Amniotic stem cell (primary cell): ENCODE measurements at places on chromosomes 3 and 15.

- no peak for DNase-seq
Observed at GRCh38 chr15:70204652-70205051, 106.9 kb upstream of the TLE3 start.

DNA sequence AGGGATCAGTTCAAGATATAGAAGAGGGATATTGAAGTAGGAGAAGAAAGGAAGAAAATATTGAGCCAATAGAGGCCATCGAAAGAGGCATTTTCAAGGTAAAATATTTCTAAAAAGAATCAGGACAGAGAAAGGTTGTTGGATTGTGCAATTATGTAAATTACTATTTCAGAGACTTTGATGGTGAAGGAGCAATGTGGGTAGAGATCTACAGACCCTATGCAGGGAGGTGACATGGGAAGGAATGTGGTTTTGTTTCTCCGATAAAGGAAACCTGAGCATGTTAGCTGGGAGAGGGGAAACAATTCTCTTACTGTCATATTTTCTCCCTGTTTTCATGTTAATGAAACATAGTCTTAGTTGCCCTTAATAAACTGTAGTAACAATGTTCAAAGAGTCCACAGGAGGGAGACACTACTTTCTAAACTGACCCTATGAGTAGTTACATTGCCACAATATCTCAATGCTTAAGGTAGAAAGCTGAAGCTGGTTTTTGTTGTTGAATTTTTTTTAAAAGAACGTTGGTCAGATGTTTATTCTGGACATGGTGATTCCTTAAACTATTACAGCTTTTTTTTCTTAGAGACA lies 133.3 kb downstream of the GRM7 start:
- no peak for DNase-seq

- DNase-seq: no peak
Observed at GRCh38 chr15:93683651-93684050, 547.7 kb upstream of the MCTP2 start.

DNA sequence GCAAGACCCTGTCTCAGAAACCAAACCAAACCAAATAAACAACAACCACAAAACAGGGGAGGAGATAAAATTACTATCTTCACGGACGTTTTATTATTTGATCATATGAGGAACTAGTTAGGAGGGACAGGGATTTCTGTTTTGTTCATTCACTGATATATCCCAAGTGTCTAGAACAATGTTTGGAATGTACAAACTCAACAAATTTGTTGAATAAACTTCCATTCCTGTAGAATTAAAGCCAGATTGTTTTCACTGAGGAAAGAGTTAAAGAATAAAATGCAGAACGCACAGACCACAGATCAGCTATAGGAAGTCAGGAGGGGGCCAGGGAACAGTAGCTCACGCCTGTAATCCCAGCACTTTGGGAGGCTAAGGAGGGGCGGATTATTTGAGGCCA lies 6.5 kb upstream of the STRC start:
- DNase-seq: no peak

- no peak for DNase-seq
Observed at GRCh38 chr3:98705212-98705611, 57.9 kb upstream of the ST3GAL6 start.

GRCh38 chr3:9503283-9503682 lies 50.3 kb downstream of the LHFPL4 start:
- DNase-seq: no peak

DNA sequence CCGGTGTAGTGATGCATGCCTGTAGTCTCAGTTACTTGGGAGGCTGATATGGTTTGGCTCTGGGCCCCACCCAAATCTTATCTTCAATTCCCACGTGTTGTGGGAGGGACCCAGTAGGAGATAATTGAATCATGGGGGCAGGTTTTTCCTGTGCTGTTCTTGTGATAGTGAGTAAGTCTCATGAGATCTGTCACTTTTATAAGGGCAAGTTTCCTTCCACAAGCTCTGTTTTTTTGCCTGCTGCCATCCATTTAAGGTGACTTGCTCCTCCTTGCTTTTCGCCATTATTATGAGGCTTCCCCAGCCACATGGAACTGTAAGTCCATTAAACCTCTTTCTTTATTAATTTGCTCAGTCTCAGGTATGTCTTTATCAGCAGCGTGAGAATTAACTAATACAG lies 566.7 kb upstream of the NECTIN3 start:
- DNase-seq: no peak

DNA sequence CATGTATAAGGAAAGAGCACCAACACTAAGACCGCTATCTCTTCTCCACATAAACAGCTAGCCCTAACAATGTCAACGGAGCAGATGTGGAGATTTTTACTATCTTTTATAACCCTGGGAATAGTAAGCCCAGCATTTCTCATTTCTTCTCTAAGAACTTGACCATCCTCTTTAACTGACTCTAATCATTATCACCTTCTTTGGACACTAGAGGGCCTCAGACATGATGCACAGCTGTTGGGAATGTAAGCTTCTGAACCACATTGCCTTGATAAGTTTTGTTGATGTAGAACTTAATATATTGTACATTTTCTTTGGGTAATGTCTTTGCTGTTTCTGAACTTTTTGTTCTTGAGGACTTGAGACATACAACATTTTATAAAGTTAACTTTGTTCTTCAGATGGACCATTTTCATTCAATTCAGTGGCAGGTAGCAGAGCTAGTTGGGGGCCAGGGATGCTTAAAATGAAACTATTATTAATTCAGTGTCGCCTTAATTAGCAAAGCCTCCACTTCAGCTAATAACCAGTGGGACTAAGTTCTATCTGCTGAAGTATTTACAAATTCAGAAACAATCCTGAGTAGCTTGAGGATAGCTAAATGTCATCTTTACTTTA lies 9.6 kb upstream of the TAGLN3 start:
- peak; percentile 59 for DNase-seq

GRCh38 chr15:60003243-60004008 lies 685 bp upstream of the FOXB1 start:
- no peak for DNase-seq

DNA sequence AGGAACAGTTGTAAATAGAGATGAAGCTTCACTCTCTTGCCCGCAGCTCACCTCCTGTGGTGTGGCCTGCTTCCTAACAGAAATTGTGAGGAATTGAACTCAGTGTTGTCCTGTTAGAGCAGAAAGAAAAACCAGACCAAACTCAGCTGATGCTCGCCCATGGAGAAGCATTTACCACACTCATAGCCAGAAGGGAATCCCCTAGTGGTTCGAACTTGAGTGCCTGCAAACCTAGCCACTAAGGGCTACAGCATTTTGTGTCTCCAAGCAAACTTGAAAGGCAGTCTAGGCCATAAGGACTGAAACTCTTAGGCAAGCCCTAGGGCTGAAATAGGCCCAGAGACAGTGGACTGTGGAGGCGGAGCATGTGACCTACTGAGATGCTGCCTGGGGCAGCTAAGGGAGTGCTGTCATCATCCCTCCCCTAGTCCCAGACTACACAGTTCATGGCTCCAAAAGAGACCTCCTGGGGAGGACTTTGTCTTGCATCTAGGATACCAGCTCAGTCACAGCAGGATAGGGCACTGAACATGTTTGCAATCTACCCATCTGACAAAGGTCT lies 44.5 kb upstream of the MCTP2 start:
- DNase-seq: no peak

DNA sequence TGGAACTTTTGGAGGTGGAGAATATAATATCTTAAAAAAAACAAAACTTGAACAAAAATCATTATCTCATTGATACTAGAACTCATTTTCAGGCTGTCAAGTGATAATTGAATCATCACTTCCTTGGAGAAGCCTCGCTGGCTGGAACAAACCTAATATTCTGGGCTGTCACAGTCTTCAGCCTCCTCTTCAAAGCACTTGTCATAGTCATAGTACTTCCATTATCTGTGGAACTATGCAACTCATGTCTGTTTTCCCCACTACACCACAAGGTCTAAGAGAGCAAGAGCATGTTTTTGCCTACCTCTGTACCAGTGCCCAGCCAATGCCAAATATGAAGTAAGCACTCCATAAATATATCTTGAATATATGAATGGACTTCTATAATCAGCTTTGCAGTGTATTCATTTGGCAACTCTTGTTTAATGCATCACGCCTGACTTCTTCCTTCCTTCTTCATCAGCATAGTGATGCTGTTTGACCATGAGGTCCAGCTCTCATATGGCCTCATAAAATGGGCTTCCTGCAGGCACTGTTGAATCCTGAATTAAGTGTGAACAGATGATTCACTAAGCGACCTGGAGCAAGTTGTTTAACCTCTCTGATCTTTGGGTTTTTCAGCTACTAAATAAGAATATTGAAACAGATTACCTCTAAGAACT lies 86.6 kb upstream of the SNRK start:
- no peak for DNase-seq

GRCh38 chr15:52102463-52102862 lies 10.1 kb downstream of the BCL2L10 start:
- DNase-seq: peak; percentile 37

GRCh38 chr3:160099834-160100233 lies 111.2 kb downstream of the IL12A start:
- DNase-seq: no peak

GRCh38 chr15:98612490-98613110 lies 35.7 kb upstream of the IGF1R start:
- no peak for DNase-seq

GRCh38 chr3:12345584-12346494 lies 57.0 kb downstream of the PPARG start:
- DNase-seq: no peak

DNA sequence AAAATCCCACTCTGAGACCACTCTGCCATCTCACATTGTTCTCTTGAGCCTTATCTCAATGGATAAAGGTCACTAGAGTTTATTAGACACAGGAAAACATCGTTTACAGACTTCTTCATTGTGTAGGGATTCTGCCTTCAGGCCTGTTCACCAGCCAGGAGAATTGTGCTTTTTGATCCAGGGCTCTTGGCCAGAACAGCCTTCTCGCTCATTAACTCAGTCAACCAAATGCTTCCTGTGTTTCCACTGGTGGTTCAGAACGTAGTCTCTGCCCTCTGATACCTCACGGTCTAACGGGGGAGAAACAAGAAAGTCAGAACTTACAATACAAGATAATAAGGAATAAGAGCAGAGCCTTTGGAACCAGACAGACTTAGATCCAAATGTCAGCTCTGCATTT lies 54.2 kb upstream of the TSEN2 start:
- no peak for DNase-seq

DNA sequence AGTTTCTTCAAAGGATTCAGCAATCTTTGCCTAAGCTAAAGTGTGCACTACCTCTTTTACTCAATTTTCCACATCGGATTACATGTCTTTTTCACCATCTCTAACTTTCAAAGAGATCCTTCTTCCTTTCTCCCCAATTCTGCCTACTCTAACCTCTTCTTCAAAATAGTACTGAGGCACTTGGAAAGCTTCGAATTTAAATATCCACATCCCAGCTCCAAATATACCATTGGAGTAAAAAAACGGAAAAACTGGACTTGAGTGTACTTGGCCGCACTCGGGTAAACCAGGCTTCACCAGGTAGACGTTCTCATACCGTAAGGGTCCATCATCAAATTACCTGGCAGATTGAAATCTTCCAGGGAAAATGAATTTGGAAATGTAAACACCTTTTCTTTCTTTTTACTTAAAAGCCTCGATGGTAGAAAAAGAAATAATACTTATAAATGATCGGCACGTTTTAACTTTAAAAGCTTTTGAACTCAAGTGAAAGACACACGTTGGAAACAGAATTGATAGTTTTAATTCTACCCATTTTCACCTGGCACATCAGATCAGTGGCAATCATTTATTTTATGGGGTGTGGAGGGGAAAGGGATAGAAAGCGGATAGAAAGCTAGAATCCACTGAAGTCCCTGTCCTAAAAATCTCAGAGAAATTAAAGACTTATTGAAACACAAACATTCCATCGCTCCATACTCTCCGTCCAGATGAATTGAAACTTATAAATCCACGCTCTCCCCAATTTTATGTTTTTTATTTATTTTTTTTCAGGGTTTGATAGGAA lies 8.2 kb upstream of the MEIS2 start:
- no peak for DNase-seq

GRCh38 chr3:14322667-14323295 lies 79.6 kb upstream of the SLC6A6 start:
- DNase-seq: no peak

DNA sequence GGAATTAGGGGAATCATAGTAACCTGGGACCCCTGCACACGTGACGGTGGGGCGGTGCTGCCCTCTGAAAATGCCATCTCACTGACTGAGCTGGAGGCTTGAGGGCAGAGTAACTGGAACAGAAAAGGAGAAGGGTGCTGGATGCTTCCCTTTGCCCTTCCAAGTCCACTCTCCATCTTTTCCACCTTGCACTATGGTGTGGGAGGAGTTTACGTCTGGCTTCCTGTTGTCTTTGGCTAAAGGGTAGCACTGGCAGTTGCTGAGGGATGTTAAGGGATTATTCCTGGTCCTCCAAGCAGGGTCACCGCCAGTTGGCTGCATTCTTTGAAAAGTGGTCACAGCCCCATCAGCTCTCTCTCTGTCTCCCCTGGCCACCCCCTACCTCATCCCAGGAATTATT lies 129.4 kb upstream of the SNTN start:
- DNase-seq: no peak

GRCh38 chr3:120299403-120299802 lies 14.4 kb upstream of the GPR156 start:
- no peak for DNase-seq

DNA sequence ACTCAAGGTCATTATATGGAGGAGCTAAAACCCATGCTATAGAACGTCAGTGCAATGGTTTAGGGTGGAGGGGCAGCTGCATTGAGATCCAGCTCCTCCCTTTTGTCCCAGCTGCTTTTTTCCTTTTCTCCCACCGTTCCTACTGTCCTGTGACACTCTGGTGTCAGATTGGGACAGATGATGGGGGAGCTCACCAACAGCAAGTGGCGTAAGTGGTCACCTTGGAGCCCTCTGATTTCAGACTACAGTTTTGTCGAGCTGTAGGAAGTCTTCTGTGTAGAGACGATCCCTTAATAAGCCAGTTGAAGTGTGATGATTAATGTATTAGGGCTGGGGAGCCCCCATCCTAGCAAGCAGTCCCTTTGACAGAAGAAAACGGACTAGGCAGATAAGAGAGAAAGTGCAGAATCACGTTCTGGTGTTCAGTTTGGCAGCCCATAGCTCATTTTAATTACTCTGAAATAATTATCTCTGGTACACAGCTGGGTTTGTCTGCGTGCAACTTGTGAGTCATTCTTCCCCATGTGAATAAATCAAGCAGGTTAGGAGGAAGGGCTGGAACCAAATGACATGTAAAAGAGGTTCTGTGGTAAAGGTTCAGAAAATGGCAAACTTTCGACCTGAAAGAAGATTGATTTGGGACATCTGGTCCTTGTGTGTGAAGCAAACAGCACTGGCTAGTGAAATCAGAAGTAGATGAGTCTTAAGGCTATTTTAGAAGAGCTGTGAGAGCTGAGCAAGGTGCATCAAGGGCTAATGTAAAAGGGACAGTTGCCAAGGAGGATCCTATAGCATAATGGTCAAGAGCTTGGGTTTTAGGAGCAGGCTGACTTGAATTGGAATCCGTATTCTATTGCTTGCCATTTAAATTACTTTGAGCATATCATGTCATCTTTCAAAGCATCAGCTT lies 241.4 kb downstream of the EDEM1 start:
- DNase-seq: no peak

GRCh38 chr3:171317171-171317570 lies 143.0 kb downstream of the TNIK start:
- no peak for DNase-seq
